Activated CD8-positive, alpha-beta T cell treated with anti-CD3 and anti-CD28 coated beads for 36 hours (primary cell): ENCODE measurements at places on chromosomes 16 and 17. TPM values are rescaled to one million over a fixed set of nuclear protein-coding genes. Genes with fewer than 3 reads are reported as not detected.

The TP53TG3B gene
- total RNA-seq, result not detected

- no peak overlapping the region for H3K4me3 ChIP-seq
- no peak for DNase-seq
- H3K27me3 ChIP-seq, result no peaks in the 10 kb centered on the region
- H3K36me3 ChIP-seq, result peaks cover 22% of the 10 kb centered on the region
Observed at GRCh38 chr17:37614391-37614790, 5.2 kb upstream of the SYNRG start.

The SLC35G6 gene
- total RNA-seq, result not detected

The CACNG1 gene
- not detected for total RNA-seq

DNA sequence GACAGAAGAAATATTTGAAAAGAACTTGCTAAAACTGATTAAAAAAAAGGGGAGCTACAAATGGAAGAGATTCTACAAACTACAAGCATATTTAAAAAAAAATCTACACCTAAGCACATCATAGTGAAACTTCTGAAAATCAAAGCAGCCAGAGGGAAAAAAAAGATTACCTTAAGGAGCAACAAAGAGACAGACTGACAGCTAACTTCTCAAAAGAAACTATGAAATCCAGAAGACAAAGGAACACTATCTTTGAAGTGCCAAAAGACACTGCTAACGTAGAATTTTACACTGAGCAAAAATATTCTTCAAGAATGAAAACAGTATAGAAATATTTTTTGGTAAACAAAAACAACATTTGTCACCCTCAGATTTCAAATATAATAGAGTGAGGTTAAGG, 151.2 kb downstream of the MYO1D start:
- no peak for DNase-seq
- no peak overlapping the region for H3K27ac ChIP-seq
- H3K36me3 ChIP-seq, result peaks cover 8% of the 10 kb centered on the region
- no peaks in the 10 kb centered on the region for H3K27me3 ChIP-seq
- H3K4me3 ChIP-seq, result no peak overlapping the region

The CLDN9 gene
- total RNA-seq, result not detected

- no peak overlapping the region for H3K4me3 ChIP-seq
- H3K27ac ChIP-seq, result no peak overlapping the region
- no peak for DNase-seq
- H3K27me3 ChIP-seq, result peaks cover 28% of the 10 kb centered on the region
- H3K36me3 ChIP-seq, result no peaks in the 10 kb centered on the region
- H3K4me1 ChIP-seq, result peaks cover 3% of the 10 kb centered on the region
Observed at GRCh38 chr16:83994087-83994486, 26.0 kb downstream of the NECAB2 start.

DNA sequence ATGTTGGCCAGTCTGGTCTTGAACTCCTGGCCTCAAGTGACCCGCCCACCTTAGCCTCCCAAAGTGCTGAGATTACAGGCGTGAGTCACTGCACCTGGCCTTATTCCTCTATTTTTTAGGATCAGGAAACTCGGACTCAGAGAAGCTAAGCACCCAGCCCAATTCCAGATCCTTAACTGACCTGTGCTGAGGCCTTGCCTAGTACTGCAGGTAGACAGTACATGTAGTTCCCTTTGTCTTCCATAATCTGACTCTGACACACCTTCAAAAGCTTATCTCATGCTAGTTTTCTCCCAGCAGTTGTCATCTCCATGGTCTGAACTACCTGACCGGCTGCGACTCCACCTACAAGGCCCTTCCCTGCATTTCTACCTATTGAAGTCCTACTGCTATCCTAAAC, 65.7 kb upstream of the AXIN2 start:
- no peaks in the 10 kb centered on the region for H3K27me3 ChIP-seq
- H3K4me3 ChIP-seq, result no peak overlapping the region
- H3K36me3 ChIP-seq, result no peaks in the 10 kb centered on the region
- no peak for DNase-seq

DNA sequence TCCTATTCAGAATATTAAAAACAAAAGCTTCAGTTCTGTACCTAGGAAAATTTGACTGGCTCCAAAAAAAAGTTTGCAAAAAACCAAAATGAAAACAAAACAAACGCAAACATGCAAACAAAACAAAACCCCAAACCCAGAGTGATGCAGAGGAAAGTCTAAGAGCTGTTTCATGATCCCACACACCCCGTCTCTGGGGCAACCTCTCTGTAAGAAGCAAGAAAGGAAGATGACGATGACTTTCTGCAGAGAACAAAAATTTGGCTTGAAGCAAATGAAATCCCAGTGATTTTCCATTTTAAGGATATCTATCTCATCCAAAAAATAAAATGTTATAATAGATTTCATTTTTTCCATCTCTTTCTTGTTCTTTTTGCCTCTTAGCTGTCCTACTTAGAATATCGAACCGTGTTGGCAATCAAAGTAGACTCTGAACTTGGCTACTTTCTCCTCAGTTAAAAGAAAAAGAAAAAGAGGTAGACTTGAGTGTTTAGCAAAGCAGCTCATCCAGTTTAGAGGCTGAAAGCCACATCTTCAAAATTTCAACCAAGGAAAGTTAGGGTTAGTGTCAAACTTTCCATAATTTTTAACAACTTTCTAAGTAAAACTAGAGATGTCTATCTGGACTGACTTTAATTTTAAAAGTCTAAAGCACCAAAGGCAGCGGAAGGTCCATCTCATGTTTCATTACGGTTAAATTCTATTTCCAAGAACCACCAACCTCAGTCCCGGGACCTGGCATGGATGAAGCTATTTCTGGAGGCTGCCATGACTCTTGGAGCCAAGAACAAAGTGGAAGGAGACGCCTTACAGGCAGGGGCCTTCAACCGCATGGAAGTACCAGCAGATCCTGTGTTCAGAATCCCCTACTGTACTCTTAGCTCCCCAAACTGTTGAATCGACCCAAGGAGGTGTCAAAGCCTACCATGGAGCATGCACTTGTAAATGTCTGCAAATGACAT, 180.8 kb downstream of the XYLT1 start:
- H3K27ac ChIP-seq, result no peak overlapping the region
- no peaks in the 10 kb centered on the region for H3K27me3 ChIP-seq

GRCh38 chr17:42895185-42895555, 5.4 kb upstream of the G6PC1 start:
- H3K27ac ChIP-seq, result no peak overlapping the region
- no peak for DNase-seq
- no peaks in the 10 kb centered on the region for H3K36me3 ChIP-seq
- H3K27me3 ChIP-seq, result peaks cover 14% of the 10 kb centered on the region
- H3K4me3 ChIP-seq, result no peak overlapping the region

- H3K27me3 ChIP-seq, result no peaks in the 10 kb centered on the region
- no peak overlapping the region for H3K27ac ChIP-seq
- H3K4me1 ChIP-seq, result peaks cover 3% of the 10 kb centered on the region
- H3K36me3 ChIP-seq, result no peaks in the 10 kb centered on the region
- DNase-seq, result no peak
- H3K4me3 ChIP-seq, result no peak overlapping the region
Observed at GRCh38 chr17:73797594-73798110, 153.4 kb upstream of the SDK2 start.

DNA sequence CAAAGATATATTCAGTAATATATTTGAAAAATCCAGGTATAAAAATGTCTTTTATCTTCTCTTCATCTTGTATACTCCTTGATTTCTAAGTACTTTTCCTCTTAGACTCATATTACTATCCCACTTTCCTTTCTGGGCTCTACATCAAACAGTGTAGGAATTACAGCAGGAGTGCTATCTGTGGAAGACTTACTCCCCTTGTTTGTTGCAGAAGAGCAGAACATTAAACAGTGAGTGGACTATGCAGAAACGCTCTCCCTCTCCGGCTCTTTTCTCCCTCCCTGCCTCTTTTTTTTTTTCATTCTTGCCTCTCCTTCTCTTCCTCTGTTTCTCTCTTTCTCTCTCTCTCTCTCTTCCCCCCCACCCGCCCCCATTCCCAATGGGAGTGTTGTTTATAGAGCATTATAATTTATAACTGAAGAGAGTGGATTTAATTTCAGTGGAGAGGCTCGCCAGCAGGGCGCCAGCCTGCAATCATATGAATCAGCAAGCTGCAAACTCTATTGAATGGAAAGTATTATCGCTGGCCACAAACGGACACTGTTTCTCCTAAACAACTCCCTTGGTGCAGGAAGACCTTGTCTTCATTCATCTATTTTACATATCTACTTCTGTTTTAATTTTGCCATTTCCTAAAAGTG, 242.3 kb upstream of the TBX2 start:
- H3K4me3 ChIP-seq, result no peak overlapping the region
- no peaks in the 10 kb centered on the region for H3K36me3 ChIP-seq
- peaks cover 26% of the 10 kb centered on the region for H3K4me1 ChIP-seq
- no peaks in the 10 kb centered on the region for H3K27me3 ChIP-seq

The ARL5C gene
- not detected for total RNA-seq

The OR1A1 gene
- not detected for total RNA-seq

- no peaks in the 10 kb centered on the region for H3K36me3 ChIP-seq
- no peaks in the 10 kb centered on the region for H3K4me1 ChIP-seq
- H3K4me3 ChIP-seq, result no peak overlapping the region
- no peak overlapping the region for H3K27ac ChIP-seq
- DNase-seq, result no peak
Observed at GRCh38 chr17:43976963-43977837, 23.5 kb upstream of the PYY start.

The CA5A gene
- total RNA-seq, result not detected

- H3K27me3 ChIP-seq, result peaks cover 5% of the 10 kb centered on the region
- H3K36me3 ChIP-seq, result no peaks in the 10 kb centered on the region
- no peak overlapping the region for H3K27ac ChIP-seq
- no peak overlapping the region for H3K4me3 ChIP-seq
- no peaks in the 10 kb centered on the region for H3K4me1 ChIP-seq
Observed at GRCh38 chr17:79573196-79573896, 37.5 kb downstream of the RBFOX3 start.

The MFAP4 gene
- 0.70 TPM for total RNA-seq

GRCh38 chr17:49360796-49361128, 1.3 kb downstream of the ZNF652 start:
- no peaks in the 10 kb centered on the region for H3K36me3 ChIP-seq
- DNase-seq, result no peak
- H3K27me3 ChIP-seq, result no peaks in the 10 kb centered on the region
- peak overlapping the region; percentile 93 for H3K27ac ChIP-seq
- peaks cover 57% of the 10 kb centered on the region for H3K4me1 ChIP-seq

The GLTPD2 gene
- not detected for total RNA-seq

DNA sequence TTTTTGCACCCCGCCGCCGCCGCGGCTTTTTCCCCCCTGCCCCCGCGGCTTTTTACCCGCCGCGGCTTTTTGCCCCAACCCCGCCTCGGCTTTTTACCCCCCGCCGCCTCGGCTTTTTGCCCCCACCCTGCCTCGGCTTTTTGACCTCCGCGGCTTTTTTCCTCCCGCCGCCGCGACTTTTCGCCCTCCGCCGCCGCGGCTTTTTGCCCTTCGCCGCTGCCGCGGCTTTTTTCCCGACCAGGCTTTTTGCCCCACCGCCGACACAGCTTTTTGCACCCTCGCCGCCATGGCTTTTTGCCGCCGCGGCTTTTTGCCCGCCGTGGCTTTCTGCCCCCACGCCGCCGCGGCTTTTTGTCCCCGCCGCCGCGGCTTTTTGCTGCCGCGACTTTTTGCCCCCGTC, 137.0 kb upstream of the TP53TG3D start:
- H3K4me1 ChIP-seq, result no peaks in the 10 kb centered on the region
- H3K36me3 ChIP-seq, result no peaks in the 10 kb centered on the region
- H3K27me3 ChIP-seq, result peaks cover 6% of the 10 kb centered on the region
- no peak overlapping the region for H3K27ac ChIP-seq

GRCh38 chr17:82283208-82283749, 9.8 kb upstream of the CSNK1D start:
- peaks cover 23% of the 10 kb centered on the region for H3K4me1 ChIP-seq
- peak; percentile 82 for DNase-seq
- no peaks in the 10 kb centered on the region for H3K36me3 ChIP-seq
- no peaks in the 10 kb centered on the region for H3K27me3 ChIP-seq

GRCh38 chr16:87259431-87259830, 57.8 kb downstream of the C16orf95 start:
- H3K27ac ChIP-seq, result no peak overlapping the region
- no peaks in the 10 kb centered on the region for H3K36me3 ChIP-seq
- H3K4me1 ChIP-seq, result no peaks in the 10 kb centered on the region
- DNase-seq, result no peak
- no peaks in the 10 kb centered on the region for H3K27me3 ChIP-seq

The IL34 gene
- total RNA-seq, result not detected

GRCh38 chr17:20944014-20944865, 98.6 kb downstream of the USP22 start:
- H3K36me3 ChIP-seq, result no peaks in the 10 kb centered on the region
- no peak overlapping the region for H3K4me3 ChIP-seq
- peak; percentile 38 for DNase-seq
- H3K27me3 ChIP-seq, result peaks cover 8% of the 10 kb centered on the region

DNA sequence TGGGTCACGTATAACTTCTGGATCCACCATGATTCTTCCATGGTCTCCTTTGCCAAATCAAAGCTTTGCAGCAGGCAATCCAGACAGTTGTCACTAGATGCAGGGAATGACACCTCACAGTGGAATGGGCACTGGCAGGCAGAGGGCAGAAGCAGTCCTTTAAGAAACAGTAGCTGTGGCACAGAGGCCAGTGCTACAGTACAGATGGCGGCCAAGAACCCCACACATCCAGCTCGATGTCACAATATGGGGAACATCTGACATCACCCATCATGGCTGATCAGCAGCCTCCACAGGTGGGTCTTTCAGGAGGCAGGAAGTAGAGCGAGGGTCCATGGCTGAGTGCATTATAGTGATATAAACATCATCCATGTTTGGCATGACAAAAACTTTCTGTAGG, 18.8 kb upstream of the ERN1 start:
- H3K4me3 ChIP-seq, result no peak overlapping the region
- no peak overlapping the region for H3K27ac ChIP-seq
- peak; percentile 16 for DNase-seq
- peaks cover 18% of the 10 kb centered on the region for H3K4me1 ChIP-seq

The MMP28 gene
- total RNA-seq, result 0.41 TPM

GRCh38 chr16:64094992-64095634, 1026.8 kb downstream of the CDH11 start:
- H3K4me1 ChIP-seq, result no peaks in the 10 kb centered on the region
- H3K4me3 ChIP-seq, result no peak overlapping the region
- H3K36me3 ChIP-seq, result no peaks in the 10 kb centered on the region
- H3K27ac ChIP-seq, result no peak overlapping the region

GRCh38 chr17:30567231-30568116, 90.3 kb downstream of the GOSR1 start:
- no peak overlapping the region for H3K4me3 ChIP-seq
- no peak overlapping the region for H3K27ac ChIP-seq
- no peak for DNase-seq
- H3K36me3 ChIP-seq, result no peaks in the 10 kb centered on the region
- no peaks in the 10 kb centered on the region for H3K27me3 ChIP-seq

The P2RX1 gene
- total RNA-seq, result 0.43 TPM

The TBC1D3E gene
- total RNA-seq, result not detected

GRCh38 chr17:68777856-68778694, 176.9 kb upstream of the FAM20A start:
- no peak overlapping the region for H3K27ac ChIP-seq
- no peaks in the 10 kb centered on the region for H3K4me1 ChIP-seq
- peaks cover 3% of the 10 kb centered on the region for H3K27me3 ChIP-seq
- no peak overlapping the region for H3K4me3 ChIP-seq
- no peak for DNase-seq

The EPOP gene
- 32.2 TPM for total RNA-seq
